Neuronal stem cell (in vitro differentiated cells): ENCODE measurements at places on chromosomes 16 and 17.

- no peak overlapping the region for H3K27ac ChIP-seq
- H3K4me1 ChIP-seq, result peaks cover 5% of the 10 kb centered on the region
Measured at GRCh38 chr16:79201436-79201835, 399.1 kb downstream of the MAF start.

DNA sequence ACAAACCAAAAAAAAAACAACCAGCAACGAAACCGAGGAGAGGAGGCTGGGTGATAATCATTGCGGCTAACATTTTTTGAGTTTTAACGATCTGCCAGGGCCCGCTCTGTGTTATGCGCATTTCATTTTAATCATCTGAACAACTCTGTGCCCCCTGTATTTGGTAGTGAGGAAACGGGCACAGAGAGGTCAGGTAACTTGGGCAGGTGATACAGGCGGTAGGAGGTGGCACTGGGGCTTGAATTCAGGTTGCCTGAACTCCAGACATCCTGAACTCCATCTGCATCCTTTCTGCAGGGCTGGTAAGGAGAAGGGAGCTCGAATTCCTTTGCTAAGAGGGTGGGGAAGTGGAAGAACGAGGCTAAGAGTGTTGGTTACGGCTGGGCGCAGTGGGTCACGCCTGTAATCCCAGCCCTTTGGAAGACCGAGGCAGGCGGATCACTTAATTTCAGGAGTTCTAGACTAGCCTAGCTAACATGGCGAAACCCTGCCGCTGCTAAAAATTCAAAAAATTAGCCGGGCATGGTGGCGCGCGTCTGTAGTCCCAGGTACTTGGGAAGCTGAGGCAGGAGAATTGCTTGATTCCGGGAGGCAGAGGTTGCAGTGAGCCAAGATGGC lies 1.1 kb downstream of the CLUAP1 start:
- no peak for DNase-seq
- peaks cover 2% of the 10 kb centered on the region for H3K36me3 ChIP-seq
- peaks cover 4% of the 10 kb centered on the region for H3K4me1 ChIP-seq
- H3K27ac ChIP-seq, result no peak overlapping the region

DNA sequence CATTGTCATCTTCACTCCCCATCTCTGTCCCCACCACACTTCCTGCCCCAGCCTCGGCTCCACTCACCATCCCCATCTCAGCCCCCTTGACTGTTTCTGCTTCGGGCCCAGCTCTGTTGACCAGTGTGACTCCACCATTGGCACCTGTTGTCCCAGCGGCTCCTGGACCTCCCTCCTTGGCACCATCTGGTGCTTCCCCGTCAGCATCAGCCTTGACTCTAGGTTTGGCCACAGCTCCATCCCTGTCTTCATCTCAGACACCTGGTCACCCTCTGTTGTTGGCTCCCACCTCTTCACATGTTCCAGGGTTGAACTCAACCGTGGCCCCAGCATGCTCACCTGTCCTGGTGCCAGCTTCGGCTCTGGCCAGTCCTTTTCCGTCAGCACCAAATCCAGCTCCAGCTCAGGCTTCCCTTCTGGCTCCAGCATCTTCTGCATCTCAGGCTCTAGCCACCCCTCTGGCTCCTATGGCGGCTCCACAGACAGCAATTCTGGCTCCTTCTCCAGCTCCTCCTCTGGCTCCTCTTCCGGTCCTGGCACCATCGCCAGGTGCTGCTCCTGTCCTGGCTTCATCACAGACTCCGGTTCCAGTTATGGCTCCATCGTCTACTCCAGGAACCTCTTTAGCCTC lies 24.4 kb upstream of the PHKG2 start:
- no peak overlapping the region for H3K4me3 ChIP-seq
- no peak for DNase-seq
- H3K36me3 ChIP-seq, result peaks cover 97% of the 10 kb centered on the region
- no peaks in the 10 kb centered on the region for H3K27me3 ChIP-seq
- no peak overlapping the region for H3K27ac ChIP-seq
- H3K4me1 ChIP-seq, result no peaks in the 10 kb centered on the region

DNA sequence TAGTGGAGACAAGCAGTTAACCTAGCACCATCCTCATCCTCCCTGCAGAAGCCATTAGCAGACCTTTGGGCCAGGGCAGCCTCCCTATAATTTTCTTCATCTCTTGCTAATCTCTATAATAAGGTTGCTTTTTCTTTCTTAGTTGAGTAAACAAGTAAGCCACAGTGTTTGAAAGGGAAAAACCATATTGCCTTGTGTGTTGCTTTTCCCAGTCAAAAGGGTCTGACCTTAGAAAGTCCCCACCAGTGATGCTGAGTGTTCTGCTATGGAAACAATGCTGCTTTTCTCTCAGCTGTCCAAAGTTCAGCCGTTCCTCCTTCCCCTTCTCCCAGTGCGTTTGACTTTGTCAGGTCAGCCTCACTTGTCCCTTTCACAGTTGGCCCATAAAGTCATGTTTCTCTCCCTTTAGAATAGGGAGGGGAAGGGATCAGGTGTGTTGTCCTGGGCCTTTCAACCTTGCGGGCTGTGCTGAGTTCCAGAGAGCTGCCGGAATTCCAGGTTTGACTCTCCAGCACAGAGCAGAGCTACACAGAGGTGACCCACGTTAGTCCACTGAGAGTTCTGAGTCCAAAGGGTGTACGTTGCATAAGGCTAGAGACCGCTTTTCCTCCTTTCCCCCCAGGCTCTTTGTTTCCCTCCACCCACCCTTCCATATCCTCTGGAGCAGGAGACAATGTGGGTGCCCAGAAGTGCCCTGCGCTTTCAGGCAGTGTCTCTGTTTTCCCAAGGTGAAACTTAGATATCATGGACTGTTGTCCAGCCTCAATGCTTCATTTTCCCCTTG lies 15.9 kb upstream of the CLEC18C start:
- H3K4me1 ChIP-seq, result no peaks in the 10 kb centered on the region
- no peaks in the 10 kb centered on the region for H3K27me3 ChIP-seq
- DNase-seq, result no peak
- H3K4me3 ChIP-seq, result no peak overlapping the region
- peaks cover 49% of the 10 kb centered on the region for H3K36me3 ChIP-seq
